ENCODE measurements at places on chromosomes 12 and 14.

DNA sequence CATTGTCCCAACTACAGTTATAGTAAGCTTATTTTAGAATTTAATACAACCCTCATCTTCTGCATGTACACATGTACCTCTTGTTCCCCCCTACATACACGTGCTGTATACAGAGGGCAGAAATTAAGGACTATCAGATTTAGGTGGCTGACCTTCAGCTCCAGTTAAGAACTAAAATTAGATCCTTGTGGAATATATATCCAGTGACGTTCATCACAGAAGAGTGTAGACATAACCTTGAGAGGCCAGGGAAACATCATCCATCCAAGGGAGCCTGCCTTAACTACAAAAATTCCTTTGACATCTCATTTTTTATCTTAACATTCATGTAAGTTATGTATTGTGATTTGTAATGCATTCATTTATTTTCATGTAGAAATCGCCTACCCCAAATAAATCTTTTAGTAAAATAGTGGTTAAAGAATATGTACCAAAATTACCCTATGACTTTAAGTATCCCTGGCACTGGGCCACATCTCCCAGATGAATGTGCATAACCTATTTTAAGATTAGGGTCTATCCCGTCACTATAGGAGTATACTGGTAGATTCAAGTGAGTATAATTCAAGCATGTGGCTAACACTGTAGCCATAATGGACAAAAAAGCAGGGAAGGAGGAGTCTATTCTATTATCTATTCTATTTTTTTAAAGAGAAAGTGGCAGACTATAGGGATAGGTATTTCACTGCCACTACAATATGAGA, 27.5 kb downstream of the RIC8B start:
- no peak for DNase-seq

- no peak for DNase-seq
Measured at GRCh38 chr14:91511043-91511383, 903 bp upstream of the PPP4R3A start.

DNA sequence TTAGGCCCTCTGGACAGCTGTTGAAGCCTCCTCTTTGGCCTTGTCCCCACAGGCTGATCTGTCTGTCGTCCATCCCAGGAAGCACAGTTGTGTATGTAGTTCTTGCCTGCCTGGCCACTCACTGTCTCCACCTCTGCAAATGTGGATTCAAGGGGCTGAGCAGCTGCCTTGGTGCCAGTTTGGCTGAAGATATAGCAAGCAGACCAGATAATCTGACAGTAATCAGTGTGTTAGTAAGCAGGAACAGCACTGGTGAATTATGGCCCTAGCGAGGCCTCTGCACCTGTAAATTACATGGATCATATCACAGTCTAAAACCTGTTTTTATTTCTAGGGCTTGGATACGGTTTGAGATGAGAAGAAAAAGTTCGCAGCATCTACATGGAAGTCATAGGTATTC, 282.5 kb upstream of the NOS1 start:
- no peak for DNase-seq

DNA sequence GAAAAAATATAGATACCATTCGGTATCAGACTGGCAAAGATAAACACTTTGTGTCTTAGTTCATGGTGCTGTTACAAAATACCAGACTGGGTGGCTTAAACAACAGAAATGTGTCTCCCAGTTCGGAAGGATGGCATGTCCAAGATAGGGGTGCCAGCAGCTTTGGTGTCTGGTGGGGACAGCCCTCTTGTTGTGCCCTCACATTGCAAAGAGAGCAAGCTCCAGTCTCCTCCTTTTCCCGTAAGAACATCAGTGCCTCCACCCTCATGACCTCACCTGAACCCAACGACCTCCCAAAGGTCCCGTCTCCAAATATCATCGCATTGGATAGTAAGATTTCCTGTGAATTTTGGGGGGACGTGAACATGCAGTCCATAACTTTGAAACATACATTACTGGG, 12.4 kb downstream of the ZBTB42 start:
- no peak for DNase-seq

DNA sequence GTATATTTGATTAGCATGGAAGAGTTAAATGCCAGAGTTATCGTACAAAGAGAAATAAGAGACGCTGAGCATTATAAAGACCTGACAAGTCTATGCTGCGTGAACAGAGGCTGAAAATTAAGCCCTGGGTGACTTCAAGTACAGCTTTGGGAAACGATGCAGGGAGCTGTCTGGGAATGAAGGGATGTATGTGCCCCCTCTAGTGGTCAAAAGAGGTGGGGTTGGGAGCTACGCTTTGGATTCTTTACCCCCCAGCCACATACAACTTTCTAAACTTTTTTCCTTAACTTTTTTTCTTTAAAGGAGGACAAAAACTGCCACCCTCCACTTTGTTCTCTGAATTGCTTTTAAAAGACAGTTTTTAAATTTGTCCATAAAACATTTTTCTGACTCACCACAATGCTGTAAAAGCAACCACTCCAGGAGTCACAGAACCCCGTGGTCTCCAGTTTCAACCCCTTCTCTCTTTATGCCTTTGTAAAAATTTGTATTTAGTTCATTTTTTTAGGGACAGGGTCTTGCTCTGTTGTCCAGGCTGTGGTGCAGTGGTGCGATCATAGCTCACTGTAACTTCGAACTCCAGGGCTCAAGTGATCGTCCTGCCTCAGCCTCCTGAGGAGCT, 59.4 kb downstream of the ZNF664 start:
- peak; percentile 23 for DNase-seq

DNA sequence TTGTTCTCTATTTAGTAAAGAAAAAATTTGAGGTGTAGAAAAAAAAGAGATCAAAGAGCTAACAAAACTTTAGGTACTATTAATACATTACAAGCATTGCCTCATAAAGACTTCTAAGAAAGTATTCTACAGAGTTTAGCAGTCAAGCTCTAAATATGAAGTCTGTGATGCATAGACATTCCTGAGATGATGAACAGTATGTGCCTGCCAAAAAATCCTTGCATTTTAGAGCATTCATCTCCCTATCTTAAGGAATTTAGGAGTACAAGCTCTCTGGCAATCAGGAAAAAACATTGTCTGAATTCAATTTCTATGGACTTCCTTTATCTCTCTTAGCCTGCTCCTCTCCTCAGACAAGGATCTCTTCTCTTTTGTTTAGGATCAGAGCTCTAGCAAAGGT, 202.6 kb upstream of the LRFN5 start:
- no peak for DNase-seq

DNA sequence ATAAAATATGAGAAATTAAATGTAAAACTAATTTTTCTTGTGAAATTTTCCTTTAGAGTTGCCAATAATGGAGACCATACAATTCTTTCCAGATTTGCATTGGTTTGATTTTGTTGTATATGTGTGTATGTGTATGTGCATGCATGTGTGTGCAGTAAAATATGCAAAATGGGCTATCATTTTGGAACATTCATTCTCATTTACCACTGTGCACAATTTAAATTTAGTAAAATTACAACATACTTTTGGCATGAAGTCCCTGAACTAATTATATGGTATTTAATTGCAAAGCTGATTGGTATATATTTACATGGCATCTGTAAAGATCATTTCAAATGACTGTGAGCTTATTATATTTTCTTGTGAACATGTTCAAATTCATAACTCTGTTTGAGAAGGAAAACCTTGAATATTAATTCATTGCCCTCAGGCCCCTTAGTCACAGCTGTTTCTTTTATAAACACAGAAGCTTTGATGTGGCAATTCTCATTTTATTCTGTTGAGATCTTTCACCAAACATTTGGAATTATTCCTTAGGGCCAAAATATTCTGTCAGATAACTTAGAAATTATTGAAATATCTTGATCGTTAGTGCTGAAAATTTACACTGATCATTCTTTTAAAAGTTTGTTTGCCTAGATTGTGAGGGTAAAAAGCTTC, 17.6 kb downstream of the KERA start:
- no peak for DNase-seq

GRCh38 chr12:31923063-31923412, 36.2 kb upstream of the RESF1 start:
- no peak for DNase-seq

- no peak for DNase-seq
Measured at GRCh38 chr12:59808317-59808910, 212.6 kb downstream of the SLC16A7 start.

- peak; percentile 78 for DNase-seq
Measured at GRCh38 chr12:66107451-66107915, 23.1 kb downstream of the LLPH start.

- DNase-seq = no peak
Measured at GRCh38 chr14:95850429-95850828, 26.2 kb upstream of the TUNAR start.

DNA sequence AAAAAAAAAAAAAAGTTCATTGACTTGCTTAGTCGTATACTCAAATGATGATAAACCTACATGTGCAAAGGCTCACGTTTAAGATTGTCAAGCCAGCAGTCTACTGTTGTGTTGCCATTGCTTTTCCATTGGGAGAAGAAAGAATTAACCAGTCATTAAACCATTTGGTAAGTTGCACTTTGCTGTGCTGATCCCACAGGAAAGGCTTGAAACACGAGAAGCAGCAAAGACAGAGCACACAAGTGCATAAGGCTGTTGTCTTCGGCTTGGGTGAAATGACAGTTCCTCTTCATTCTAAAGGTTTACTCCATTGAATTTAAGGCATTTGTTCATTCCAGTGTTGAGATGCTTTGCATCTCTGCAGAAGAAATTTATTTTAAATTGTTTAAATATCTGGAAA, 50.1 kb downstream of the ZC3H14 start:
- DNase-seq = no peak

- no peak for DNase-seq
Measured at GRCh38 chr12:17302001-17302400, 696.0 kb upstream of the LMO3 start.

DNA sequence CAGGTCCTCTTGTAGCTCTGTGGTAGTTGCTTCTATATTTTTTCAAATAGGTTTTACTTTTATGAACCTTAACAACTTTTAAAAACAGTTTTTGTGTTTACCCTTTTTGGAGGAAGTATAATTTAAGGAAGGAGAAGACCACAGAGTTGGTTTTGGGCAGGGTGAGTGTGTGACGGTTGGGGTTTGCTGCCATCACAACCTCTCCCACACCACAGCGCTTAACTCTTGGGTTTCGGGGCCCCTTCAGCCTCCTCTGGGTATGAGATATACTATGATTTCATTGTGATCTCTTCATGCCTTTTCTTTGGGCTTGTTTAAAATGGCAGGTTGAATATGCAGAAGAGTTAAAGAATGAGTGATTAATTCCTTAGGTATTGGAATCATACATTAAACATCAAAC, 228.7 kb upstream of the CRY1 start:
- DNase-seq = peak; percentile 67

DNA sequence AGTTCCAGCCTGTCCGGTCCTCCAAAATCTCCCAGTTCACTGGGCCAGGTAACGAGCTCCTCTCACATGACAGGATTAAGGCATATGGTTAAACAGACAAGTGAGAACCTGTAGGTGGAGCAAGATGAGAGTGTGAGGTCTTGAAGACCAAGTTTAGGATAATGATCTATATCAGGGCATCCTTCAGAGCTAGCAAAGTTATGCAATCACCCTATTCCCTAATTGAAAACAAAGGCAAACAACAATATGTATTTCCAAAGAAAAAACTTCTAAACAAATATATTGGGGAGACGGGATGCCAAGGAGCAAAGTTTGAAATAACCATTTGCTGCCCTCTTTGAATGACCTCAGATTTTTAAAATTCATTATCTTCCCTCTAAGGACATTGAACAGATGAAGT, 571.2 kb downstream of the BCL11B start:
- no peak for DNase-seq

DNA sequence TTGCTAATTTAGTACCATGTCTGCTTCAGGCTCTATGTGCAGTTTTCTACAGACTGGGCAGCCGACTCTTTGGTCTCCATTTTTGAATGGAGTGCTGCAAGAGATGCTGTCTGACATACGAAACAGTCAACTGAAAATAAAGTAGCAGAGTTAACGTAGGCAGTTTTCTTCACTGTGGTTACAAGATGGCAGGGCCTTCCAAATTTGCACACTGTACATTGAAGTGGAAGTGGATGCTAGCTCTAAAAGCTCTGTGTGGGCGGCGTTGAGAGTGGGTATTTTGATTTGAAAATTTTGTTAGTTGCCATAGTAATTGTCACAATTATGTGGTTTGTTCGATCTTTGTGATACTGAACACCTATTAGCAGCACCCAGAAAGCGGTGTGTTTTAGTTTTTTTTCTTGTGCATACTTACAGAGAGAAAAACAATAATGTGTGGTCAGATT, 154.9 kb upstream of the ATP2B1 start:
- DNase-seq = peak; percentile 46

GRCh38 chr12:24945039-24945438, 3.9 kb downstream of the BCAT1 start:
- DNase-seq = no peak

DNA sequence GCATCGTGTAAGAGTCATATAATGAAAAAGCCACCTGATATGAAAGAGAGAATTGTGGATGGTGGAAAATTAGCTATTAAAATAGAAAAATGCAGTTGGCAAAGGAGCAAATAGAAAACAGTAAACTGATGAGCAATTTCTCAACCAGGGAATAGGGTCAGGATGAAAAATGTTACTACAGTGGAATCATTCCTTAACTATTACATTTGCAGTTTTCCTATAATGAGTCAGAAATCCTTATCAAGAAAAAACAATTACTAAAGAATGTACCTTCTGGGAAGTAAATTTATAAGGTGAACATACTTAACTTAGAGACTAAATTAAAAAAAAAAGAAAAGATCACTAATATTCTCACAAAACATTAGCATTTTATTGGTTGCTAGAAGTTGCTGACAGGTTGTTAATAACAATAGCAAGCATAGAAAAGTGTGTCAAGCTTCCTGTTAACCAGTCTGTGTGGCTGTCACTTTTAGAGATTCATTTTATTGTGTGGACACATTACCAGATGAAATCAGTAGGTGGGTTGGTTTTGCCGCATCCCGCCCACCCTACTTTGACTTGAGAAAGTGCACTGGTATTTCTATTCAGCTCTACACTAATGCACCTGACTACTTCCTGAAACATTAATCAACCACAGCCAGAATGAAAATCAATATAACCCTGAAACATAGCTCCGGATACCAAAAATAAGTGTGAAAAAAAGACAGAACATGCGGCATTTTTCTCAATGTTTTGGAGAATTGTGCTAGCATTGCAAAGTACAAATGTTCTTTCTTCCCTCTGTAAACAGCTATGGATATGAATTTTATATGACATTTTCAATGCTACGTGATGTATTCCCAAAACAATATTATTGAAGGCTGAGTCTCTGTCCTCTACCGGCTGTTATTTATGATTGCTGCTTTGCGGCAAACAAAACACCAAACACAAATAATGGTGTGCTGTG, 576.7 kb downstream of the SLC16A7 start:
- no peak for DNase-seq

- no peak for DNase-seq
Measured at GRCh38 chr14:24690492-24690891, 56.5 kb upstream of the GZMB start.

Measured in naive thymus-derived CD4-positive, alpha-beta T cell (primary cell).